ENCODE measurements at places on chromosomes 16 and 17.
A peak's percentile ranks its signal among the peaks of the same experiment; 100 is the strongest.

GRCh38 chr16:50708373-50709060, 15.1 kb downstream of the NOD2 start:
- H3K4me1 ChIP-seq, result peaks cover 24% of the 10 kb centered on the region
- H3K36me3 ChIP-seq, result peaks cover 22% of the 10 kb centered on the region
- DNase-seq, result no peak

DNA sequence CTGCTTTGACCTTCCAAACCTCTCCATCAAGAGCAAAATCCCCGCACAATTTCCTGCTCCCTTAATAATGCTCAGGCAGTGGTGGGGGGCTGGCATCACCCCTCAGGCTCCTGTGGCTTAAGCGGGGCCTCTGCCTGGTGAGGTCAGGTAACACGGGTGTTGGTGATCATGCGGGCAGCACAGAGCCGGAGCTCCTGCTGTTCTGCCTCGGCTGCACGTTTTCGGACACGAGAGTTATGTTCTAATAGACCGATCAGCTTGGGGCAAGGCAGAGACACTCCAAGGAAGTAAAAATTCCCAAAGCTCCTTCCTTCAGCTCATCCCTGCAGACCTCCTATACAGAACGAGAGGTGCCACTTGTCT, 6.0 kb downstream of the NARF start:
- H3K4me1 ChIP-seq, result peaks cover 18% of the 10 kb centered on the region
- DNase-seq, result no peak
- H3K27me3 ChIP-seq, result no peaks in the 10 kb centered on the region
- no peak overlapping the region for H3K27ac ChIP-seq
- H3K36me3 ChIP-seq, result no peaks in the 10 kb centered on the region
- H3K4me3 ChIP-seq, result no peak overlapping the region

- H3K36me3 ChIP-seq, result peaks cover 8% of the 10 kb centered on the region
- peaks cover 7% of the 10 kb centered on the region for H3K4me1 ChIP-seq
- no peaks in the 10 kb centered on the region for H3K27me3 ChIP-seq
- no peak for DNase-seq
Observed at GRCh38 chr16:74304164-74304834, 7.7 kb downstream of the PSMD7 start.

GRCh38 chr17:4537451-4538235, 17.5 kb downstream of the MYBBP1A start:
- DNase-seq, result no peak
- no peaks in the 10 kb centered on the region for H3K27me3 ChIP-seq
- H3K36me3 ChIP-seq, result no peaks in the 10 kb centered on the region
- peaks cover 10% of the 10 kb centered on the region for H3K4me1 ChIP-seq

GRCh38 chr17:56131431-56131830, 21.8 kb upstream of the ANKFN1 start:
- peaks cover 12% of the 10 kb centered on the region for H3K27me3 ChIP-seq
- no peak for DNase-seq
- H3K27ac ChIP-seq, result no peak overlapping the region

- H3K27ac ChIP-seq, result no peak overlapping the region
- no peaks in the 10 kb centered on the region for H3K27me3 ChIP-seq
- H3K4me3 ChIP-seq, result no peak overlapping the region
Observed at GRCh38 chr16:81657224-81657623, 121.9 kb upstream of the PLCG2 start.

GRCh38 chr16:67734731-67735201, 15.7 kb upstream of the GFOD2 start:
- no peaks in the 10 kb centered on the region for H3K4me1 ChIP-seq
- no peaks in the 10 kb centered on the region for H3K27me3 ChIP-seq
- no peak overlapping the region for H3K4me3 ChIP-seq
- H3K36me3 ChIP-seq, result peaks cover 47% of the 10 kb centered on the region
- DNase-seq, result no peak

DNA sequence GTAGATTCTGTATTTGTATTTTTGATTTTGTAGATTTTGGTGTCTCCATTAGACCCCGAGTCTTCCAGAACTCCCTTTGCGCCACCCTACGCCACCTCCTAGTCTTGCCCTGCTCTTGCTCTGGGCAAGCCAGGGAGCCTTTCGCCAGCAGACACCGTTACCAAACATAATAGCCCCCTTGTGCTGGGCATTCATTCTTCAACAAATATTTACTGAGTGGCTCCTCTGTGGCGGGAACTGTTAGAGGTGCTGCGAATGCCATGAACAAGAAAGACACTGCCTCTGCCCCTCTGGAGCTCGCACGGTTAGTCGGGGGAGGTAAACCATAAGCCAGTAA, 841 bp upstream of the GPT2 start:
- DNase-seq, result no peak
- H3K27me3 ChIP-seq, result peaks cover 30% of the 10 kb centered on the region
- H3K36me3 ChIP-seq, result no peaks in the 10 kb centered on the region
- peak overlapping the region; percentile 92 for H3K4me3 ChIP-seq

DNA sequence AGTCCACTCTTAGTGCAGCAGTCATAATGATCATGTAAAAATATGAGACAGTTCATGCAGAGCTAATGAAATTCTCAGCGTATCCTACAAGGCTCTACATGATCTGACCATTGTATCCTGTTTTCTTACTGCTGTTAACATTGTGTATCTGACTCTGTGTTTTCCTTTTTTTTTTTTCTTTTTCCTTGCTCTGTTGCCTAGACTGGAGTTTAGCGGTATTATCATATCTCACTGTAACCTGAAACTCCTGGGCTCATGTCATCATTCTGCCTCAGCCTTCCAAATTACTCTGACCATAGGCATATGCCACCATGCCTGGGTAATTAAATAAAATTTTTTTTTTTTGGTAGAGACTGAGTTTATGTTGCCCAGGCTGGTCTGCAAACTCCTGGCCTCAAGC, 12.1 kb downstream of the DUS2 start:
- H3K27ac ChIP-seq, result no peak overlapping the region
- peaks cover 39% of the 10 kb centered on the region for H3K4me1 ChIP-seq
- peaks cover 30% of the 10 kb centered on the region for H3K36me3 ChIP-seq
- no peaks in the 10 kb centered on the region for H3K27me3 ChIP-seq
- DNase-seq, result no peak

DNA sequence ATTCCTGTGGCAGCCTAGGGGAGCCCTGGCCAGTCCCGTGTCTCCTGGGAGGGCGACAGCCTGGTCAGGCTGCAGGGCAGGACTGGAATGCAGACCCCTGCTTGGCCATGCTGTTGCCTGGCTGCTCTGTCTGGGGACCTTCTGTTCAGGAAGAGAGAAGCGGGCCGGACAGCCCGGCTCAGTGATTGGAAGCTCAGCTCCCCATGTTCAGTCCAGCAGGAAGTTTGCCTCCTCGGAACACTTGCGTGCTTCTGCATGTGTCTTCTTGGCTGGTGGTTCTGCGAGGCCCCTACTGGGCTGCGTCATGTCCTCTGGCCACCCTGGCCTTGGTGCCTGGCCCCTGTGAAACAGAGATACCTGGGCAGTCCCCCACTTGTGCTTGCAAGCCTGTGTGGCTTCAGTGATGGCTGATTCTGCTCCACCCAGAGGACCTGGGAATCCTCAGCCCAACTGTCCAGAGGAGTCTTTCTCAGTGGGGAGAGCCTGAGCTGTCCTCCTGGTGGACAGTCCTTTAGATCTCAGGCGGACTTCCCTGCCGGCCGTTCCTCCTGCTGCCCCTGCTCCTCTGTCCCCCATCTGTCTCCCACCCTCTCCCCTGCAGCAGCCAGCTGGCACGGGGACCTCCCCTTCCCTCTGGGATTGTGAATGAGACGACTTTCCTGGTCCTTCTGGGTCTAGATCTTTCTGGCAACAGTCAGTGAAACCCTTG, 279.5 kb downstream of the SEC14L1 start:
- peaks cover 8% of the 10 kb centered on the region for H3K36me3 ChIP-seq
- peaks cover 25% of the 10 kb centered on the region for H3K4me1 ChIP-seq
- H3K4me3 ChIP-seq, result peak overlapping the region; percentile 84
- peak overlapping the region; percentile 82 for H3K27ac ChIP-seq
- DNase-seq, result no peak
- H3K27me3 ChIP-seq, result no peaks in the 10 kb centered on the region

GRCh38 chr17:47717979-47718621, 14.9 kb upstream of the TBX21 start:
- peaks cover 23% of the 10 kb centered on the region for H3K4me1 ChIP-seq
- H3K4me3 ChIP-seq, result no peak overlapping the region
- no peaks in the 10 kb centered on the region for H3K27me3 ChIP-seq
- DNase-seq, result no peak
- H3K36me3 ChIP-seq, result no peaks in the 10 kb centered on the region

GRCh38 chr16:64617836-64618476, 503.9 kb downstream of the CDH11 start:
- no peak overlapping the region for H3K4me3 ChIP-seq
- DNase-seq, result no peak
- no peaks in the 10 kb centered on the region for H3K36me3 ChIP-seq
- no peaks in the 10 kb centered on the region for H3K27me3 ChIP-seq

DNA sequence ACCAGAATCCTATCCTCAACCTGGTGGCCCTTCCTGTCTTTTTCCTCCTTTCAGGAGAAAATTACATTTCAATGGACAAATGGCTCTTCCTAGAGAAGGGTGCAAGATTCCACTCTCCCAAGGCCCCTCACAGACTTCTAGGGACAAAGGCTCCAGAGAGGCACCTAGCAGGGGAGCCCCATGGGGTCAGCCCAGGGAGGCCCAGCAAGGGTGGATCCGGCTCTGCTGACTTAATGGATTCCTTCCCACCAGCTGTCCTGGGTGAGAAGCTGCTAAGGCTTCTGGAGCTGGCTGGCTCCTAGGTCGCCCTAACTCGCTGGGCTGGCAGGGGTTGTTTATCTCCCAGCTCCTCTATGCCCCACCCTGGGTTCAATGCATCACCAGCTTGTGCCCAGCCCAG, 152.4 kb downstream of the ZNF423 start:
- no peak overlapping the region for H3K4me3 ChIP-seq
- no peak for DNase-seq
- H3K4me1 ChIP-seq, result no peaks in the 10 kb centered on the region
- H3K36me3 ChIP-seq, result no peaks in the 10 kb centered on the region
- peaks cover 9% of the 10 kb centered on the region for H3K27me3 ChIP-seq

GRCh38 chr16:9976601-9977000, 205.6 kb downstream of the GRIN2A start:
- no peak for DNase-seq
- no peak overlapping the region for H3K27ac ChIP-seq
- no peaks in the 10 kb centered on the region for H3K4me1 ChIP-seq

Data from naive thymus-derived CD8-positive, alpha-beta T cell (primary cell).